ENCODE measurements at places on chromosomes 16 and 17.

DNA sequence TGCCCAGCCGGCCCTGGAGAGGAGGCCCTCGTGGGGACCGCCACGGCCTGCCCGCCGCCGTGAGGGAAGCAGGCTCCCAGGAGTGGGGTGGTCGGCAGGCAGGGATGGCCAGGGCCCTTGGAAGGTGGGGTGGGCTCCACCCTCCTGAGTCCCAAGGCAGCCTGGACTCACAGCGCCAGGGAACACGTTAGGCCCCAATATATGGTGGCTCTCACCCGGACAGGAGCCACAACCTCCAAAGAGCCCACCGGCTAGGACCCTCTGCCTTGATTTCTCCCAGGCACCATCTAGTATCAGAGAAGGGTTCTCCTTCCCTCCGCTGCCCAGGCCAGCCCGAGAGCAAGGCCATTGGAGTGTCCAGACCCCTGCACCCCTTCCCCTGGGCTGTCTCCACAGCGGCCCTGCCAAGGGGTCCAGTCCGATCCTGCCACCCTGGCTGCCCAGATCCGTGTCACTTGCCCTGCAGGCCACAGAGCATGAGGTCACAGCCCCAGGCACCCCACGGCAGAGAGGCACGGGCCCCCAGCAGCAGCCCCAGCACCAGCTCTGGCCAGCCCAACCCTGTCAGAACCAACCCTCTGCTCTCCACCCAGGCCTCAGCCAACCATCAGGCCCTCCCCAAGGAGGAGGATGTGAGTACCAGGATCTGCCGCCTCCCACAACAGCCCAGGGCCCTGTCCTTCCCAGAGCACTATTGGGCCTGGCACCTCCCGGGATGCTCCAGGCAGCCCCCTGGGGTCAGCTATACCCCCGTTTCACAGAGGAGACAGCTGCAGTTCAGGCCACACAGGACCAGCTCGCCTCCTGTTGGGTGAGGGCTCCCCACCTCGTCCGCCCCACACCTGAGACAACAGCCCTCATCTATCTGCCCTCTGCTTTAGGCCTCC lies 1.1 kb upstream of the AXIN1 start:
- DNase-seq, result no peak

GRCh38 chr17:70582777-70583176 lies 413.4 kb downstream of the KCNJ2 start:
- DNase-seq, result no peak

- no peak for DNase-seq
Observed at GRCh38 chr17:265718-266117, 84.3 kb upstream of the DOC2B start.

- DNase-seq, result peak; percentile 22
Observed at GRCh38 chr16:89409161-89409711, 81.1 kb downstream of the ANKRD11 start.

DNA sequence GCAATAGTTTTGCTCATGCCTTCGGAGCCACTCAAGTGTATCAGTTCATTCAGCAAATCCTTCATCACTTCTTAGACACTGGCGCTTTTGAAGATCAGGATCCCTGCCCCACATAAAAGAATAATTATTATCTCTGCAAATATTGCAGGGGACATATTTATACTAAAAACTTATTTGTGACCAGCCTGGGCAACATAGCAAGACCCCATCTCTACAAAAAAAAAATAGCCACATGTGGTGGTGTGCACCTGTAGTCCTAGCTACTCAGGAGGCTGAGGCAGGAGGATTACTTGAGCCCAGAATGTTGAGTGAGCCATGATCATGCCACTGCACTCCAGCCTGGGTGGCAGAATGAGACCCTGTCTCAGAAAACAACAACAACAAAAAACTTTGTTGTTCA lies 1.7 kb upstream of the APPBP2 start:
- DNase-seq, result no peak

GRCh38 chr17:54153423-54153822 lies 330.7 kb downstream of the KIF2B start:
- DNase-seq, result no peak

GRCh38 chr16:67246081-67246755 lies 1.1 kb downstream of the FHOD1 start:
- DNase-seq, result peak; percentile 88

DNA sequence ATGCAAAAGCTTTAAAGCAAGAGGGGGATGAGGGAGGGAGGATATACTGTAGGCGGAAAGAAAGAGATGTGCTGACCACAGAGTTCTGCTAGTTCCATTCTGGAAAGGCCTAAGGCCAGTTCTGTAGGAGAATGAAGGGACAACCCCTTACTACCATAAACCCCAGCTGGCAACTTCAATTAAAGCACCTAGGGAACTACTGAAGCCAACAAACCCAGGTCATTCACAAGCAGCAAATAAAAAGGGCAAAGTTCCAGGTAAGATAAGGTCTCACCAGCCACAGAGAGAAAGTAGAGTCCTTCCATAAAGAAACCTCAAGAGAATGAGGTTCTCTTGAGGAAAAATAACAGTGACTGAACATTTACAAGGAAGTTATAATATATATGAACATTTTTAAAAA lies 12.8 kb downstream of the TERF2 start:
- DNase-seq, result no peak

- DNase-seq, result no peak
Observed at GRCh38 chr16:16113076-16113475, 110.2 kb downstream of the ABCC6 start.

- DNase-seq, result peak; percentile 84
Observed at GRCh38 chr16:4664538-4665418, 28.6 kb upstream of the NUDT16L1 start.

Data from suppressor macrophage (primary cell).